Dermis microvascular lymphatic vessel endothelial cell (primary cell): ENCODE measurements at places on chromosomes 1 and 21.

DNA sequence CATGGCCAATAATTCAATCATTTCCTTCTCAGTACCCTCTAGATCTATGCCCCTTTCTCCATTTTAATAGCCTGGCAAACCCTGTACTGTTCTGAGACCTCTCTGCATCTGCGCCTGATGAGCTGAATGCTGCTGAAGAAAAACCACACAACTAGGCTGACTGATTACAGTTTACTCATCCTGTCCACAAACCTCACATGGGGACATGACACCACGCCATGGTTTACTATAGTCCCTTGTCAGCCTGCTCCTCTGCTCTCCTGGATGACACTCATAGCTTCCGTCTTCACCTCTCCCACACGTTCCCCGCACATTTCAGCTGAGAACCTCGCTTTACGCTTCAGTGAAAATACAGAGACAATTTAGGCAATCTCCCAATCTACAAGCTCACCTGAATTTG is 59.7 kb downstream of the DESI2 start:
- DNase-seq = no peak

DNA sequence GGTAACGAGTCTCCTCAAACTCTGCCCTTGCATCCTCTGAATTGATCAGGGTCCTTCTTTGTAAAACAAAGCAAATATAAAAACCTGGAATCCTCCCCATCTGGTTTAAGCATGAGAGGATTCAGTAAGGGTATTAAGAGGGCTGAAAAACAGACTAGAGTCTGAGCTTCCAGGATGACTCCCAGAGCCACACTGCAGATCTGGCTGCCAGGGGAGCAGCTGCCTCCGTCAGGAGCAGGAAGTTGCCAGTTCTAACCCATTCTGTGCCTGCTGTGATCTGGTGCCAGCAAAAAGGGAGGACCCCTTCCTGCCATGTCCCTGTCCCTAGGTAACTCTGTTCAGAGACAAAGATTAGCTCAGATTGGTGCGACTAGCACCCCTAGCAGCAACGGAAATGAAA is 27.5 kb downstream of the SERTAD4 start:
- no peak for DNase-seq

GRCh38 chr1:64133036-64133435 is 70.4 kb upstream of the UBE2U start:
- no peak for DNase-seq

DNA sequence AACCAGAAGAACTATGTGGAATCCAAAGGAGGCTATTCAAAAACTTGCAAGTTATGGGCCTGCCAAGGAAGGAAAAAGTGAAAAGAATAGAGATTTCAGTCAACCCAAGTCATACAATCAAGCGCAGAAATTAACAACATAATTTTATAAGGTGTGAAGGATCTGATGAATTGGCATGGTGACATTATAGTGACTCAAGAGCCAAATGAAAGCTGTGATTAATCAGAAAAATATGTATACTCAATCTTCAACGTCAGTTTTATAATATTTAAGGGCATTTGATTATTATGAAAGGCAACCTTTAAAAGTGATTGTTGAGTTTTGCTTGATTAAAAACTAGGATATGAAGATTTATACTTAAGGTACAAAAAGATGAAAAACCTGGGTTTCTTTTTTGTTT is 37.8 kb upstream of the THEM4 start:
- DNase-seq = no peak

GRCh38 chr1:206021008-206021625 is 2.6 kb downstream of the CTSE start:
- no peak for DNase-seq
